Stimulated activated CD8-positive, alpha-beta memory T cell treated with anti-CD3 and anti-CD28 coated beads, Interleukin-4, amount 100 ng/mL, for 4 hours (primary cell): ENCODE measurements at places on chromosomes 6 and 20.

- no peak for DNase-seq
These were observed 1957.5 kb upstream of the DEFB115 start for GRCh38 chr20:29299811-29300578.

DNA sequence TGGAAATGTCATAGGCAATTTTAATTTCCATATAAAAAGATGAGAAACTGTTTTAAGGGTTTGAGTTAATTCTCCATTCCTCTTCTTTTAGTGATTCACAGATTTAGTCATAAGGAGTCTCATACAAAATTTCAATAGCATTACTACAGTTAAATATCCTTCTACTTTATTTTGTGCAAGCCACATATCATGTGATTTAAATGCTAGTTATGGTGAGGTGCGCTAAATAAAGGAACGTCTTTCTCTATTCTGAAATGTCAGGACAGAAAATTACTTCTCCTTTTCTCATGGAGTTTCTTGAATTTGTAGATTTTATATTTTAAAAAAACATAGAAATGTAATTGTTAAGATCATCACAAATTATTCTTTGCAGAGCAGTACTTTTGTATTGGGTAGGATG lies 50.0 kb upstream of the SUPT3H start:
- DNase-seq: no peak

DNA sequence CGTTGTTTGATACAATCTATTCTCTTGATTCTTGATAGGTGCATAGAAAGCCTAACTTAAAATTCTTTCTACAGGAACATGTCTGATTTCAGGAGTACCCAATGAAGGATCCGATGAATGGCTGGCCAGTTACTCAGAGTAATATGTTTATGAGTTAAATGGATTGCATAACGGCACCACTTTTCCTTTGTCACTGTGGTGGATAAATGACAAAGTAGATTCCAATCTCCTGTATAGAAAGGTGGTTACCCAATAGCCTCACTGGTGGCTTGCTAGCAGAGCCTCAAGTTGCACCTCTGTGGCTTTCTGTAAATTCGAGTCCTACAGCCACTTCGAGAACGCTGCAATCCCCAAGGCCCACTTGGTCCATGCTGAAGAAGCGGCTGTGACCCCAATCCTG lies 28.4 kb downstream of the LHFPL5 start:
- no peak for DNase-seq

DNA sequence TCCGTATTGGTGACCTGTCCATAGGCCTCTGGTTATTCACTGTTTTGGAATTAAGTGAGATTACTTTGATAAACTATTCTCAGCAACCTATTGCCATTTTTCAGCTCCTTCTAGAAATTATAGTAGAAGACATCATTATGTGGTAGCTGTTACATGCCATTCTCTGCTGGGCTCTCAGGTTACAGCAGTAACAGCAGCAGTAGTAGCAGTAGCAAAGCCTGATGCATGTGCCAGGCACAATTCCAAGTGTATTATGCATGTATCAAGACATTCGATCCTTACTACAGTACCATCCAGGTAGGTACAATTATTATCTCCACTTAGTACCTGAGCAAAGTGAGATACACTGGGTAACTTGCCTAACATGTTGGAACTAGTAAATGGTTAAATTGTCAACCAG lies 74.3 kb downstream of the RPS12 start:
- DNase-seq: no peak

GRCh38 chr6:124987291-124987690 lies 25.1 kb downstream of the RNF217 start:
- DNase-seq: no peak

DNA sequence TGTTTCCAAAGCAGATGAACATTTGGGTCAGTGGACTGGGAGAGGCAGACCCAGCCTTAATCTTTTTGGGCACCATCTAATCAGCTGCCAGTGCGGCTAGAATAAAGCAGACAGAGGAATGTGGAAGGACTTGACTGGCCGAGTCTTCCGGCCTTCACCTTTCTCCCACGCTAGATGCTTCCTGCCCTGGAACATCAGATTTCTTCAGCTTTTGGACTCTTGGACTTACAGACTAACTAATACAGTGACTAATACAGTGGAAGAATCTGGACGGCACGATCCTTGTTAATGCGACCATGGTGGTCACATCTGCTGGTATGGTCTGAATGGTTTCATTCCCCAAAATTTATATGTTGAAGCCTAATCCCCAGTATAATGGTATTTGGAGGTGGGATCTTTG lies 122.6 kb upstream of the NXT1 start:
- no peak for DNase-seq

DNA sequence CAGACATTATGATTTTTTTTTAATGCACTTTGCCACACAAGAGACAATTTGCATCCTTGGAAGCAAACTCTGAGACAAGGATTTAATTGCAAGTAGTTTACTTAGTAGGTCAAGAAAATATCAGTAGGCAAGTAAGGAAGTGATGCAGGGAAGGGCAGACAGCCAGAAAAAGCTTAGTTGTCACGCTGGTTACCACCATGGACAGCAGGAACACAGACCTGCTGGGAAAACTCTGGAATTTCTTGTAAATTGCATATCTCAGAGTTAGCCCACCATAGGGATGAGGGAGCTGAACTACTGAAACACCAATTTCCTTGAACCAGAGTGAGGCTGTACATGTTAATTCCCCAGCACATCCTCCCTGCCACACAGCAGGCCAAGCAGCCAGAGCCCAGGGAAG lies 92.7 kb downstream of the L3MBTL3 start:
- no peak for DNase-seq

GRCh38 chr6:142744836-142745235 lies 200.1 kb downstream of the HIVEP2 start:
- no peak for DNase-seq

- DNase-seq: no peak
These were observed 61.6 kb upstream of the EDN1 start for GRCh38 chr6:12228447-12229146.

DNA sequence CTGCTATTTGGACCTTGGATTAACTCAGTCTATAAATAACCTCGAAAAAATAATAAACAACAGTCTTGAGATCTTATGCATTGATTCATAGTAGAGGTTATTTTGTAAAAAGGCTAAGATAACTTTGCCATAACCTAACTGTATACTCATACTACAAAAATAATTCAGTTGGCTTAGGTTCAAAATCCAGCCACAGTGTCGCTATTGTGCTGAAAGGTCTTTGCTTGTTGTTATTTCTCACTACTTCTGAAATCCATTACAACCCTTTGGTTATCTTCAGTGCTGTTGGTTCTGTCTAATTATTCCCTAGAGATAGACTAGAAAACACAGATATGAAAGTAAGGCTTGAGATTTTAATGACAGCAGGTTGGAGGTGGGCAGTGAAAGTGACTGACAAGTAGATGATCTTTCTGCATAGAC lies 74.4 kb downstream of the MKKS start:
- DNase-seq: no peak

GRCh38 chr20:17621229-17621968 lies 51.5 kb downstream of the DSTN start:
- no peak for DNase-seq

- DNase-seq: no peak
These were observed 624 bp upstream of the NPEPL1 start for GRCh38 chr20:58691773-58692578.

- no peak for DNase-seq
These were observed 4.7 kb upstream of the DEFB132 start for GRCh38 chr20:252801-253200.

DNA sequence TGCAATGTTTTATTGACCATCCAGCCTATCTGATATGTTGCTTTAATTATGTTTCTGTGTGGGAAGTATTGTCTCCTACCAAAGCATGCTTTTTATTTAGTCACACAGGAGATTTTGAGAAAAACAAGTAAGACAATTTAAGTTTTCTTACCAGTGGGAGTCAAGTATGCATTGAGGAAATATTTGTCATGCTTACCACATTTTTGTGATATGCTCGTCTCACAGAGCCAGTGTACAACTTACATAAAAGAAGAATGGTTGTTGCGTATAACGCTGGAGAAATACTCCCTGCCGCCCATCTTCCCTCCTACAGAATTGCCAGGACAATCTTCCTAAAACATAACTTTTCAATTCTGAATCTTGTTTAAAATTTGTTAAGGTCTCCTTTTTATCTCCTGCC lies 37.1 kb upstream of the FILIP1 start:
- no peak for DNase-seq

- DNase-seq: no peak
These were observed 37.4 kb upstream of the SLC9A8 start for GRCh38 chr20:49775229-49775693.

- no peak for DNase-seq
These were observed 23.1 kb downstream of the PHACTR2 start for GRCh38 chr6:143700684-143701348.

GRCh38 chr20:42401613-42402012 lies 783.4 kb upstream of the CHD6 start:
- no peak for DNase-seq

GRCh38 chr6:9527679-9528286 lies 887.1 kb downstream of the TFAP2A start:
- no peak for DNase-seq

DNA sequence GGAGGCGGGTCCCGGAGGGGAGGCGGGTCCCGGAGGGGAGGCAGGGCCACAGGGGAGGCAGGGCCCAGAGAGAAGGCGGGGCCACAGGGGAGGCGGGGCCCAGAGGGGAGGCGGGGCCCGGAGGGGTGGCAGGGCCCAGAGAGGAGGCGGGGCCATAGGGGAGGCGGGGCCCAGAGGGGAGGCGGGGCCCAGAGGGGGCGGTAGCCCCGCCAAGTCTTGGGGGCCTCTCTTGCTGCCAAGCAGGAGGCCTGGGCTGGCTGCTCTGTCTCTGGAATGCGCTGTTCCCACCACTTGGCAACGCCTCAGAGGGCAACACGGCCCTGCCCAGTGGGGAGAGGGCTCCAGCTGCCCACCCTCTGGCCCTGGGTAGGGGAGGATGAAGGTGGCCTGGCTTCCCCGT lies 80.5 kb downstream of the YTHDF1 start:
- no peak for DNase-seq

DNA sequence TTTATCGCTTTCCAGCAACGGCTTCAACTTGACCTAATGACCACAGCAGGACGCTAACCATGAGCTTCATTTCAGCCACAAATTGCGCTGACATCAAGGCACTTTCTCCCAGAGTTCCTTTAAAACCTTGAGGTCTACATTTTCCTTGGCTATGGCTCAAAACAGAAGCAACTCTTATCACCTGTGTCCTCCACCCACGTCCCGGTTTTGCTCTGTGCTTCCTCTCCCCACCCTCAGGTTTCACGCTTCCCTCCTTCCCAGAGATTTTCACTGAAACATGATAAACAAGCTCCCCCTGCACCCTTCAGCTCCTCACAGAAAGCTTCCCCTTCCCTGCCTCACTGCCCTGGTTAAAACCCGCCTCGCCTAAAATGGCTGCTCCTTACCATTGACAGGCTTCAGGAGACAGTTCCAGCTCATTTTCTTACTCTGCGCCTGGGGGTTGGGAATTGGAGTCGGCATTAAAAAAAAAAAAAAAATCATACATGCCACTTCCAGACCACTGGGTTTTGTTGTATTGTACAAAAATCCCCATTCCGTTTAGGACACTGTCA lies 229.5 kb downstream of the UBE3D start:
- DNase-seq: no peak

GRCh38 chr6:25089442-25089841 lies 153.7 kb upstream of the RIPOR2 start:
- no peak for DNase-seq

DNA sequence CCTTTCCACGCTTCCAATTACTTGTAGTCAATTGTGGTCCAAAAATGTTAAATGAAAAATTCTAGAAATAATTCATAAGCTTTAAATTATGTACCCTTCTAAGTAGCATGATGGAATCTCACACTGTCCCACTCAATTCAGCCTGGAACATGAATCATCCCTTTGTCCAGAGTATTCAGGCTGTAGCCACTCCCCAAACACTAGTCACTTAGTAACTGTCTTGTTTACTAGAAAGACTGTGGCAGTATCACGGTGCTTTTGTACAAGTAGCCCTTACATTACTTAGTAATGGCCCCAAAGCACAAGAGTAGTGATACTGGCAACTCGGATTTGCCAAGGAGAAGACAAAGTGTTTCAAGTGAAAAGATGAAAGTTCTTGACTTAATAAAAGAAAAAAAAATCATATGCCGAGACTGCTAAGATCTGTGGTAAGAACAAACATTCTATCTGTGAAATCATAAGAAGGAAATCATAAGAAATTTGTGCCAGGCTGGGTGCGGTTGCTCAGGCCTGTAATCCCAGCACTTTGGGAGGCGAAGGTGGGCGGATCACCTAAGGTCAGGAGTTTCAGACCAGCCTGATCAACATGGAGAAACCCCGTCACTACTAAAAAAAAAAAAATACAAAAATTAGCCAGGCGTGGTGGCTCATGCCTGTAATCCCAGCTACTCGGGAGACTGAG lies 168.5 kb upstream of the SIM1 start:
- no peak for DNase-seq

DNA sequence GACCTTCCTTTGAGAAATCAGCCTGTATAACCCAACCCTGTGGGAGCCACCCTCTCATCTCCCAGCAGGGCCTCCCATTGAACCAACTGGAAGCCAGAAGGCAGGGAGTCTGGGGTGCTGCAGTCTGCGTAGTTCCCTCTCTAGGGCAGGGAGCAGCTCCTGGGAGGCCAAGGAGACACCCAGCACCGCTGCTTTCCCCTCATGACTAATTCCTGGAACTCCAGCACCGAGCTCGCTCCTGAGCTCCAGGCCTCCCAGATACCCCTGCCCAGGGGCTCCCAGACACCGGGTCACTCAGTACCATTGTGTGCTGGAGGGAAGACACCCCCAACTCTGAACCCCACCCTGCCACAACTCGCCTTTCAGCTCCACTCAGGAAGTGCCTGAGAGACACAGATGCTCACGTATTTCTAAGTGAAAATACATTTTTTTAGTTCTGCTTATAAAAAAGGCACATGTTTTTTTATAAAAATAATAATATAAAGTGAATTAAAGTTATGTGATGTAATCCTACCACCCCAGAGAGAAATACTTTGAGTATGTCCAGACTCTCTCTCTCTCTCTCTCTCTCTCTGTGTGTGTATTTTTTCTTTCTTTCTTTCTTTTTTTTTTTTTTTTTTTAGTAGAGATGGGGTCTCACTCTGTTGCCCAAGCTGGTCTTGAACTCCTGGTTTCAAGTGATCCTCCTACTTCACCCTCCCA lies 17.5 kb downstream of the PIM1 start:
- DNase-seq: no peak

- no peak for DNase-seq
These were observed 32.7 kb upstream of the MANEA start for GRCh38 chr6:95544517-95545225.

DNA sequence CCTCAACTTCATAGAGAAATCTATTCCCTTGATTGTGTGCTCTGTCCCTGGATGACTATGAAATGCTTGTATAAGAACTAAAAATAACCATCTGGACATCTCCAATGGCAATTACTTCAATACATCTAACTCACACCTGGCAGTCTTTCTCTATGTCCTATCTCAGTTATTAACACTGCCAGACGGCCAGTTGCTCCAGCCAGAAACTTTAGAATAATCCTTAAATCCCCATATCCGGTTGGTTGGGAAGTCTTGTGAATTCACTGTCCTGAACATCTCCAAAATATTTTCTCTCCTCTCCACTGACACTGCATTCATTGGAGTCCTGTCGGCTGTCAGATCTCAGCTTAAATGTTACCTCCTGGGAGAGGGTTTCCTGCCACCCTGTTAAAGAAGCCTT lies 12.2 kb upstream of the LAMA2 start:
- DNase-seq: no peak
